ENCODE measurements at places on chromosomes 7 and 10.

DNA sequence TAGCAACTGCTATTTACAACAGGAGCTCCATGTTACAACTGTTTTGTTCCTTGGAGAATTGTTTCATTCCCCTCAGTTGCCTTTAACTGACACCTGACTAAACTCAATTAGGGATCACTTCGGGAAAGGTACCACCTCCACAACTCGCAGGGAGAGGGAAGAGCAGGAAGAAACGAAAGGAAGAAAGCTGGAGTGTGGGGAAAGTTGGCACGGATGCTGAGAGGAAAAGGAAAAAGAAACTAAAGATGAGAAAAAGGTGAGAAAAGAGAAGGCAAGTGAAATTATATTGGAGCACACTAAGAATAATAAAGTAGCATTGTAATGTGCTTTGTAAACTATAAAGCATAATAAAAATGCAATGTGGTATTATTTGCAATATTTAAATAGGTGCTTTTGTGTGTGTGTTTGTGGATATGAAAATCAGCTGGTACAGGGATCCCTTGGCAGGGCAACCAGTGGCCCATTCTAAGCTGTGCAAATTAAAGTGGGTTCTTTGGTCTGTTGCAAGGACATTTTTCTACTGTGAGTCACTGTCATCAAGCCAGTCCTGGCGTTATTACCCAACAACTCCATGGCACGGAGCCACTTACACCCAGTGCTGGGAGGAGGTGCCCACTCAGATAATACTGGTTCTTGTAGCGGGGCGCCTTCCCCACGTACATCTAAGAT lies 45.9 kb downstream of the HIPK2 start:
- no peak for DNase-seq

GRCh38 chr10:101272229-101272868 lies 43.1 kb upstream of the LBX1 start:
- DNase-seq: peak; percentile 85

DNA sequence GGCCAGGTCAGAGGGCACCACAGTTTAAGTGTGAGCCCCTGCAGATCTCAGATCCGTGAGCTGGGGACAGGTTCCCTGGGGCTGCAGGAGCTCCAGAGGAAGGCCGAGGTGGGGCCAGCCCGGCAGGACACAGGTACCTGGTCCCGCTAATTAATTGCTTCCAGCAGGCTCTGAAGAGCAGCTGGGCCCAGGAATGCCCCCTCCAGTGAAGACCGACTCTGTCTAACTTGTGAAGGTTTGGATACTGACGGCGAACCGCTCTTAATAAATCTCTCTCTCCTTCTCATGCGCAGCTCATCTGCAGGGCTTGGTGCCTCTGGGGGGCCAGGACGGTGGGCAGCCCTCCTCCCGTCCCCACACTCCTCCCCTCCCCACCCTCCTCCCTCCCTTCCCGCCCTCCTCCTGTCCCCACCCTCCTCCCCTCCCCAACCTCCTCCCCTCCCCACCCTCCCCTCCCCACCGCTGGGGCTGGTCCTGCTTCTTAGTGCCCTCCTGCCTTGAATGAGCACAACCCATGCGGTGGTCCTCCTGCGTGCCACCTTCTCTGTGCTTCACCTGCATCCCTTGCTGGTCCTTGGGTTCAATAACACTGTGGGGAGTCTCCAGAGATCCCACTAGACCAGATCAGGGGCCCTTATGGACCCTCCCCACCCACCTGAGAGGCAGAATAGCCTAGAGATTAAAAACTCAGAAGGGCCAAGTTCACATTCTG lies 38.3 kb downstream of the PDGFA start:
- DNase-seq: no peak

GRCh38 chr7:133139350-133139749 lies 57.5 kb upstream of the CHCHD3 start:
- peak; percentile 2 for DNase-seq

- no peak for DNase-seq
Observed at GRCh38 chr7:89796481-89796880, 357.8 kb upstream of the STEAP1 start.

DNA sequence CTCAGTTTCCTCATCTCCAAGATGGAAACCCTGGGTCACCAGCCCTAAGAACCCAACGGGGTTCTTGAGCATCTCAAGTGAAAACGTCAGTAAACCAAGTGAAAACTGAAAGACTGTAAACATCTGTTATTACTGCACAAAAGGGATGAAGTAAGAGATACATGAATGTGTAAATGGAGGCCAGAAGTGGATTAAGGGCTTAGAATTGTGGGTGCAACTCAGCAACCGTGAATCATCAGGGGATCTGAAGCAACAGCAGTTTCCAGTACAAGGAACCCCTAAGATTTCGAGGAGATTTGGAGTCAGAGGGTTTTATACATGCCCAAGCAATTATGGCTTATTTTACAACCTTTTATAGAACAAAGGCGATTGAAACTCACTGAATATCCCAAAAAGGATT lies 95.7 kb upstream of the SVIL start:
- no peak for DNase-seq

GRCh38 chr7:44348851-44349781 lies 23.7 kb upstream of the CAMK2B start:
- no peak for DNase-seq

- DNase-seq: no peak
Observed at GRCh38 chr7:16025696-16026095, 339.2 kb upstream of the MEOX2 start.

DNA sequence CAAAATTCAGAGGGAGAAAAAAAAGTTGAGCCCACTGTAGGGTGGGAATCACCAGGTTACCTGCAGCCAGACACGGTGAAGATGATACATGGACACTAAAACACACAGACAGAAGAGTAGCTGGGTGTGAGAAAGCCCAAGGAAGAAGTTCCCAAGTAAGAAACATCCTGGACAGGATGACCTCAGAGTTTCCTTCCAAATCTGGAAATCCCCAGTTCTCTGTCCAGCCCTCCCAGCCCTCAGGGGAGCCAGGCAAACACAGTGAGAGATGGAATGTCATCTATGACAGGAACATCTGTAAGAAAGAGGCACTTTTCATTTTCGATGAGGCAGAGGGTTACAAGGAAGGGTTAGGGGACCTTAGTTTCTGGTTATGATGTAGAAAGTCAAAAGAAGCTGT lies 125.1 kb upstream of the LYZL1 start:
- DNase-seq: no peak

DNA sequence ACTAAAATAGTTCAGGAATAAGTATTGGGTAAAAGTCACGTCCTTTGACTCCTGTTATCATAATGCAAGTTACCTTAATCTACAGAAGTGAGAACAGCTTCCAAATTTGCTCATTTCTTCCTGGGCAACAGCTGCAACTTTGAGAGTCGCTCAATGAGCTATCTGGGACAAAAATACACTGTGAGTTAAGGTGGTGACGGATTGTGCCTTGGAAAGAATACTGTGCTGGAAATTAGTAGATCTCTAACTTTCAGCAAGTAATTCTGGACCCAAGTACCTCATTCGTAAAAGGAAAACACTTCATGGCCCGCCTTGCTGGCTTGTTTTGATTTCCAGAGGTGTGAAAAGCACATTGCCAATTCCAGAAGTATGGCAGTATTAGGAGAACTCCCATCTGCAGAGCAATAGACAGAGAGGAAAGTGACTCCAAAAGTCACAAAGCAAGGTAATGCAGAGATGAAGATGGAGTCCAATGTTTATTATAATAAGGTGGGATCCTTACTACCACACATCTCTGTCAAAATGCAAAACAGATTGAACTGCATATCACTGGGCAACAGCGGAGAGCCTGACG lies 626.0 kb downstream of the SORCS3 start:
- DNase-seq: no peak
